ENCODE measurements at places on chromosomes 5 and 9.

GRCh38 chr5:60457233-60457632 is 242.7 kb downstream of the DEPDC1B start:
- no peak for DNase-seq

DNA sequence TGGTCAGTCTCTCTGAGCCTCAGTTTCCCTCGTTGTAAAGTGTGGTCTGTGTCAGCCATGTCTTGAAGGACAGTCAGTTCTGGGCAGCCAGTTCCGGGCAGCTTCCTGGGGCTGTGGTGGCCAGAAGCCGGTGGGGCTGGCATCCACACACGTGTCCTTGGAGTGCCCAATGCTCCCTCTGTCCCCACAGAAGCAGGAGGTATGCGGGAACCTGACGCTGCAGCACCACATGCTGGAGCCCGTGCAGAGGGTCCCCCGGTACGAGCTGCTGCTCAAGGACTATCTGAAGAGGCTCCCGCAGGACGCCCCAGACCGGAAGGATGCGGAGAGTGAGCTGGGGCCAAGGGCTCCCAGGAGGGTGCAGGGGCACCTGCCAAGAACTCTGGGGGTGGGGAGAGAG is 48.4 kb upstream of the SUSD3 start:
- no peak for DNase-seq

GRCh38 chr9:95494022-95494415 is 22.8 kb downstream of the PTCH1 start:
- DNase-seq = no peak

GRCh38 chr5:34500236-34500847 is 155.8 kb upstream of the RAI14 start:
- no peak for DNase-seq

DNA sequence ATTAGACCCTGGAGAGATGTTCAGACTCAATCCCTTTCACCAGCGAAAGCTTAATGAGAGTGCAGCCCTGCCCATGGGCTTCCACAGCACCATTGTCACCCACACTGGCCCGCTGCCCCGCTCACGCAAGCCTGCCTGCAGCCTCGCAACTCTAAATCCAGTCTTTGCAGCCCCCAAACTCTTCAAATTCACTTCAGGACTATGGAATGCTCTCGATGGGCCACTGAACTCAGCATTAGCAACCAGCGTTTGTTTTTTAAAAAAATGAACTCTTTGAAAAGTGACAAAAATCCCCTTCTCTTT is 17.1 kb downstream of the DCANP1 start:
- DNase-seq = no peak

GRCh38 chr5:24397601-24398000 is 247.2 kb downstream of the CDH10 start:
- no peak for DNase-seq

DNA sequence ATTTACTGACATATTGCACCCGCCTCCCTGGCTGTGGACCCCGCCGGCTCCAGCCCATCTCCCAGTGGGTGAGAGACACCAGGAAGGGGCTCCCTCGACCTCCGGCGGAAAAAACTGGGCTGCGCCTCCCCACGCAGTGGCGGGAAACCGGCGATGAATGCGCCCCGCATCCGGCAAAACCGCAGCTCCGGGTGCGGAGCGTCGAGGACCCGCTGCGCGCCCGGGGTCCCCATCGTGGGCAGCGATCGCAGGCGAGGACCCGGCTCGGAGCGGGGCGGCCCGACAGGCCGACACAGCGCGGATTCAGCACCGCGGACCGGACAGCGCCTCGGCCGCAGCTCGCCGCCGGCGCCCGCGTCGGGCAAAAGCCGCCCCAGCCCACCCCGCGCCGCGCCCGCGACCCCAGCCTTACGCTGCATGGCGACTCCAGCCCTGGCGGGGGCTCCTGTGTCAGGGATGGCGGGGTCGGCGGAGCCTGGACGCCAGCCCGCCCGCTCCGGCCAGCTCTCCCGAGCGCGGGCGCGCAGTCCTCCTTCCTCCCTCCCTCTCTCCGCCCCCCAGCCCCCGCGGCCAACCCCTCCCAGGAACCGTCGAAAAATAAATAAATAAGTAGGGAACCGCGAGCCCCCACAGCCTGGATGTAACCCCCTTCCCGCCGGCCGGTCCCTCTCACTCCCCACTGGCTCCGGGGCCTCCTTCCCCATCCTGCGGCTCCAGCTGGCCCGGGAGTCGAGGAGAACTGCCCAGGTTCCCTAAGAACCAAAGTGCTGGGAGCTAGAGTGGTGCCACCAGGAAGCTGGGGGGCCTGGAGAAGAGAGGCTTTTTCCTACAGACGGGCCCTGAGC is 3.1 kb downstream of the LHX3 start:
- no peak for DNase-seq

DNA sequence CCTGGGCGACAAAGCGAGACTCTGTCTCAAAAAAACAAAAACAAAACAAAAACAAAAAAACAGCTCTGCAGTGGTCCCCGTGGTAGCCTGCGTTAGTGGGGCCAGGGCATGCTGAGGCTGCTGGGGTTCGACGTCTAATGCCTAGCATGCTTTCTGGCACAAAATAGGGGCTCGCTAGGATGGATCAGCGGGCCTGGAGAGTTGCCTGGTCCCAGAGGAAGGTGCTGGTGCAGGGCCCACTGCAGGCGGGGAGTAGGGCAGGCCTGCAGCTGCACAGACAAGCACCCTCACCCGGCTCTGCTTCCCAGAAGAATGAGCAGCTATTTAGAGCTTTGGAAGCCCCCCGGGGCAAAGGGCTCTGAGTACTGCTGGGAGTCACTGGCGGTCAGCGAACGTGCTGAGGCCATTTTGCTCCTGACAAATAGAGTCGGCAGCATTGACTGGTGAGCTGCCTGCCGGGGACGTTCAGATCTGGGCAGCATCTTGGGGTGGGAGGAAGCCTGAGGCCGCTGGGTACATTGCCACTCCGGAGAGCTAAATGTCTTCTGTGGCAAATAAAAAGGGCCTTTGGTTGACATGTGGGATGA is 126.7 kb downstream of the OLFM1 start:
- DNase-seq = no peak

GRCh38 chr5:56412601-56413379 is 179.7 kb upstream of the ANKRD55 start:
- peak; percentile 59 for DNase-seq

- DNase-seq = no peak
These were observed 17.4 kb upstream of the ZFAND5 start for GRCh38 chr9:72382405-72382804.

DNA sequence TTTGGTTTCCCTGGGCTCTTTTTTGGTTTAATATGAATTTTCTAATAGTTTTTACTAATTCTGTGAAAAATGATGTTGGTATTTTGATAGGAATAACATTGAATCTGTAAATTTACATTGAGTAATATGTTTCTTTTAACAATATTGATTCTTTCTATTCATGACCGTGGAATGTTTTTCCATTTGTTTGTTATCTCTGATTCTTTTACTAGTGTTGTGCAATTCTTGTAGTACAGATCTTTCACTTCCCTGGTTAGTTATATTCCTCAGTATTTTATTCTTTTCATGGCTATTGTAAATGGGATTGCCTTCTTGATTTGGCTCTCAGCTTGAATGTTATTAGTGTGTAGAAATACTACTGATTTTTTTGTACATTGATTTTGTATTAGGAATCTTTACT is 137.9 kb downstream of the PRR16 start:
- no peak for DNase-seq

DNA sequence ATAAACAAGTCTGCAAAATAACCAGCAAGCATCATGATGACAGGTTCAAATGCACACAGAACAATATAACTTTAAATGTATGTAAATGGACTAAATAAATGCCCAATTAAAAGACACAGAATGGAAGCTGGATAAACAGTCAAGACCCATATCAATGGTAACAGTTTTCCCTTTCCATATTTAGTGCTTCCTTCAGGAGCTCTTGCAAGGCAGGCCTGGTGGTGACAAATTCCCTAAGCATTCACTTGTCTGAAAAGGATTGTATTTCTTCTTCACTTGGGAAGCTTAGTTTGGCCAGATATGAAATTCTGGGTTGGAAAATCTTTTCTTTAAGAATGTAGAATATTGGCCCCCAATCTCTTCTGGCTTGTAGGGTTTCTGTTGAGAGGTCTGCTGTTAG is 120.2 kb upstream of the RASA1 start:
- no peak for DNase-seq

DNA sequence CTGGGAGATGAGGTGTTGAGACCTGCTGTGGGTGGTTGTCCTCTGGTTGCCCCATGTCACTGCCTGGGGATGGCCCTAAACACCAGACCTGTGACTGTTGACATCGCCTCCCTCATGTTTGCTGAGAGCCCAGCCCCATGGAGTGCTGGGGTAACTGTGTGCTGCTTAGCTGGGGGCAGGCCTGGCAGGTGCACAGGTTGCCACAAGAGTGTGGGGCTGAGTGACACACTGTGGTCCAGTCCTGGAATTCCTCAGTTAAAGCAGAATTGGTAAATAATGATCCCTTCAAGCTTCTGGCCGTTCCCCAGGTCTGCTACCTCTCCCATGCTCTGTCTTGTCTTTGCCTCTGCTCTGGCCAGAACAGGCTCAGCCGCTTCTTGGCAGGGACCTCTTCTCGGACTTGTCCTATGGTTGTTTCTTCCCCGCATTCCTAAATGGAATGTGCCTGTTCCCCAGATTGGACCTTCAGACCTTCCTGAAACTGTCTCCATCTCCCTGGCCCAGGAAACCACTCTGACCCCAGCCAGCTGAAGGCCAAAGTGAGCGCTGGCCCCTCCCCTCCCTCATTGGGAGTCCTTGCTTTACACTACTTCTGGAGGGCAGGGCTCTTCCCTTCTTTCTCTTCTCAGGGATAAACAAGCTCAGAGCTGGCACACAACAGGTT is 61.2 kb upstream of the PITX1 start:
- DNase-seq = no peak

GRCh38 chr9:107768224-107768623 is 278.7 kb upstream of the KLF4 start:
- no peak for DNase-seq

DNA sequence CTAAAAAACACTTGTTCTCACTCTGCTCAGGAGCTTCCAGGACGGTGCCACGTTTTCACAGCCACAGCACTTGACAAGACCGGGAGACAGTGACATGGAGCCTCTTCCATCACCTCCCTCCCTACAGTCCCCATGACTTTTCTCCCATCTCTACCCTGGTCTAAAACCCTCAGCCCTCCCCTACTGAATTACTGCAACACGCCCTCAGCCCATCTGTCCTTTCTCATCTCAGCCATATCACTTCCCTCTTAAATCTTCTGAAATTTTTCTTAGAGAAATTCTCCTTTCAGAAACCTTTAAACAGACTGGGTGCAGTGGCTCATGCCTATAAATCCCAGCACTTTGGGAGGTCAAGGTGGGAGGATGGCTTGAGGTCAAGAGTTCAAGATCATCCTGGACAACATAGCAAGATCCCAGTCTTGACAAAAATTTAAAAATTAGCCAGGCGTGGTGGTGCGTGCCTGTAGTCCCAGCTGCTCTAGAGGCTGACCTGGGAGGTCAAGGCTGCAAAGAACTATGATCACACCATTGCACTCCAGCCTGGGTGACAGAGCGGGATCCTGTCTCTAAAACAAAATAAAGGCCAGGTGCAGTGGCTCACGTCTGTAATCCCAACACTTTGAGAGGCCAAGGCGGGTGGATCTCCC is 125.8 kb downstream of the MYO10 start:
- DNase-seq = no peak

GRCh38 chr9:116233160-116233530 is 79.6 kb downstream of the PAPPA start:
- no peak for DNase-seq

DNA sequence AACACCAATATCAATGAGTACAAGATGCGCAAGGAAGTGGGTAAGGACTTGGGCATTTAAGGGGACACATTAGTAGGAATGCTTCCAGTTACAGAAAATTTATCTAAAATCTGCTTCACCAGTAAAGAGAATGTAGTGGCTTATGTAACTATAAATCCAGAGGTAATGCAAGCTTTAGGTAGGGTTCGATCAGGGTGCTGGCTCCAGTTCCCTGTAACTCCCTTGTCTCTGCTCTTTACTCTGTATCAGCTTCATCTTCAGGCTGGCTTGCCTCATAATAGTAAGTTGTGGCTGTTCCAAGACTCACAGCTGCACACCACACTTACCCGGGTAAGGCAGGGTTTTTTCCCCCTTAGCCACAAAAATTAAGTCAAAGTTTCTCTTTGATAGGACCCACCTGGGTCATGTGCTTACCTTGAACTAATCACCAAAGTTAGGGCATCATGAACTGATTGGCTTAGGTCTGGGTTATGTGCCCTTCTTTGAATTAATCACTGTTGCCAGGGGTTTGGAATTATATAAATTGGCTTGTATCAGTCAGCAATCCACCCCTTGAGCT is 35.5 kb downstream of the ARHGEF37 start:
- DNase-seq = no peak

- DNase-seq = no peak
These were observed 348.1 kb upstream of the SGCD start for GRCh38 chr5:155978850-155979249.

- DNase-seq = no peak
These were observed 35.2 kb downstream of the PCA3 start for GRCh38 chr9:76799473-76799872.

GRCh38 chr5:75484605-75485004 is 26.8 kb downstream of the CERT1 start:
- DNase-seq = no peak

- DNase-seq = no peak
These were observed 105.5 kb downstream of the TLR4 start for GRCh38 chr9:117809751-117810150.

- no peak for DNase-seq
These were observed 1193.2 kb upstream of the NUDT12 start for GRCh38 chr5:104755806-104756205.

GRCh38 chr9:91773156-91773555 is 176.9 kb downstream of the ROR2 start:
- no peak for DNase-seq

- DNase-seq = peak; percentile 17
These were observed 379.4 kb downstream of the GADD45G start for GRCh38 chr9:89984214-89984613.

- DNase-seq = peak; percentile 14
These were observed 289.4 kb upstream of the DAB2 start for GRCh38 chr5:39714036-39714698.

GRCh38 chr5:60803712-60804111 is 40.4 kb downstream of the ELOVL7 start:
- no peak for DNase-seq

DNA sequence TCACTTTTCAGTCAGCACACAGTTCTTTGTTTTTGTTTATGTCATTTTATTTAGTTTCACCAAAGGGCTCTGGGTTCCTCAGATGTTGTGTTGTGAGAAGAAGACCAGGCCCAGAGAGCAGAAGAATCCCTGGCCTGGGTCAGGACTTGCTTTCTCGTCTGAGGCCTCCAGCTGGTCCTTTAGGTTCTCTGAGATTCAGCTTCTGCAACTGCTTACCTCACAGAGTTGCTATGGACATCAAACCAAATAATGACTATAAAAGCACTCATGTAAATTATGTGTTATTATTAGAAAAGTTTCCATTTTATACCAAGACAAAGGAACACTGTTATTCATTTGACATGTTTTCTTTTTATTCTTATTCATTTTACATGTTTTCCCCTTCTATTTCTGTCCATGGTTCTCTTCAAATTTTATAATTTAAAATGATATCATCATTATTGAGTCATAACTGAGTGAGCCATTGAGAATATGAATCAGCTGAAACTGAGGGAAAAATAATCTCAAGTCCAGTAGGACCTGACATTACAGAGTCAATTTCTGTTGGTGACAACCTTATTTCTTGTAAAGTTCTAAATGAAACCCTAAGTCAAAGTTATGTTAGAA is 44.0 kb upstream of the GLRX start:
- no peak for DNase-seq

- DNase-seq = no peak
These were observed 84.8 kb downstream of the WNK2 start for GRCh38 chr9:93268551-93269314.

- no peak for DNase-seq
These were observed 1.4 kb upstream of the PHF24 start for GRCh38 chr9:34956648-34957047.

All from T-helper 1 cell (primary cell).